ENCODE measurements at places on chromosomes 4 and X. TPM values are rescaled to one million over a fixed set of nuclear protein-coding genes. Genes with fewer than 3 reads are reported as not detected.

The XKRX gene
- polyA plus RNA-seq: 0.88 TPM

The ARMCX4 gene
- polyA plus RNA-seq: not detected

The PPBP gene
- 65.7 TPM for polyA plus RNA-seq

The SULT1B1 gene
- polyA plus RNA-seq: 0.31 TPM

The FTSJ1 gene
- polyA plus RNA-seq: 53.8 TPM

The CT45A10 gene
- polyA plus RNA-seq: not detected

The BMX gene
- polyA plus RNA-seq: not detected

The C4orf51 gene
- not detected for polyA plus RNA-seq

The CLDN34 gene
- polyA plus RNA-seq: not detected

The SPIN2A gene
- not detected for polyA plus RNA-seq

The COPS4 gene
- 40.7 TPM for polyA plus RNA-seq

The DCAF8L2 gene
- not detected for polyA plus RNA-seq

The TNMD gene
- not detected for polyA plus RNA-seq

The OTC gene
- not detected for polyA plus RNA-seq

The STAP1 gene
- 110 TPM for polyA plus RNA-seq

The SUPT20HL2 gene
- not detected for polyA plus RNA-seq

The NAT8L gene
- polyA plus RNA-seq: not detected

The ERAS gene
- not detected for polyA plus RNA-seq

The RTL9 gene
- not detected for polyA plus RNA-seq

The AKAP14 gene
- polyA plus RNA-seq: not detected

The L1CAM gene
- polyA plus RNA-seq: 1.8 TPM

The SATL1 gene
- 0.05 TPM for polyA plus RNA-seq

The ZAR1 gene
- not detected for polyA plus RNA-seq

The C4orf17 gene
- not detected for polyA plus RNA-seq

The CENPVL2 gene
- not detected for polyA plus RNA-seq

The P2RY10 gene
- polyA plus RNA-seq: 155 TPM

The TRIML2 gene
- polyA plus RNA-seq: not detected

The SFRP2 gene
- polyA plus RNA-seq: not detected

The RENBP gene
- 1.2 TPM for polyA plus RNA-seq

The KCND1 gene
- polyA plus RNA-seq: 0.13 TPM

The F8A1 gene
- 29.7 TPM for polyA plus RNA-seq

The CENPE gene
- polyA plus RNA-seq: 0.49 TPM

The ENOPH1 gene
- polyA plus RNA-seq: 37.3 TPM

The UGT2B10 gene
- not detected for polyA plus RNA-seq

The SLC16A2 gene
- polyA plus RNA-seq: not detected

The FRAS1 gene
- not detected for polyA plus RNA-seq

The LUZP4 gene
- not detected for polyA plus RNA-seq

The MTNR1A gene
- not detected for polyA plus RNA-seq

The IRS4 gene
- polyA plus RNA-seq: not detected

The PRDM5 gene
- polyA plus RNA-seq: not detected

The DGKK gene
- polyA plus RNA-seq: 0.05 TPM

The CFP gene
- 0.95 TPM for polyA plus RNA-seq

The GUCY1A1 gene
- not detected for polyA plus RNA-seq

The ZCCHC12 gene
- polyA plus RNA-seq: not detected

The RGN gene
- not detected for polyA plus RNA-seq

The ATP1B4 gene
- not detected for polyA plus RNA-seq

The CXXC4 gene
- not detected for polyA plus RNA-seq

The CFAP47 gene
- polyA plus RNA-seq: not detected

The ANK2 gene
- polyA plus RNA-seq: not detected

The SMIM43 gene
- polyA plus RNA-seq: not detected

The LRRC66 gene
- 0.08 TPM for polyA plus RNA-seq

The XAGE2 gene
- polyA plus RNA-seq: not detected

The KLHL4 gene
- not detected for polyA plus RNA-seq

The TMSB15C gene
- 0.66 TPM for polyA plus RNA-seq

The RNF128 gene
- polyA plus RNA-seq: not detected

The PDLIM3 gene
- polyA plus RNA-seq: 0.13 TPM

The DOK7 gene
- 25.2 TPM for polyA plus RNA-seq

The IL3RA gene
- polyA plus RNA-seq: 0.66 TPM

The FAT4 gene
- polyA plus RNA-seq: not detected

Measured in IgD-negative memory B cell (primary cell).